ENCODE measurements at places on chromosomes 4 and X.

- DNase-seq = no peak
Observed at GRCh38 chrX:119407681-119408080, 8.5 kb downstream of the SLC25A43 start.

- DNase-seq = no peak
Observed at GRCh38 chr4:7705062-7705461, 234.6 kb downstream of the AFAP1 start.

DNA sequence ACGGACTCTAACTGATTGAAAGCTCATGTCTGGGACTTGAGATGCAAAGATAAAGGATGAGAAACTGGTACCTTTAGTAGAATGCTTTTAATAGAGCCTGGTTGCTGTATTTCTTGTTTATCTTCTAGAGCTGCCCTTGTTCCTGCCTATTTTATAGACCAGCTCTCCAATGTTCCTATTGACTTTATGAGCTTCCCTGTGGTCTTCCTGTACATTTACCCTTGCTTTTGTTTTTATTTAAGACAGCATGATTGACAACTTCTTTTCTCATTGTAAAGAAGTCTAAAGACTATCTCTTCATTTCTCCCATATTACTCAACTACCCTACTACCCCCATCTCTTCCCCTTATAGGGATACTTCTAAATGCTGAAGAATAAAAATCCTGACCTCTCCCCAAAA, 174.7 kb downstream of the UGT8 start:
- no peak for DNase-seq

GRCh38 chr4:125091101-125091500, 223.7 kb upstream of the FAT4 start:
- no peak for DNase-seq

DNA sequence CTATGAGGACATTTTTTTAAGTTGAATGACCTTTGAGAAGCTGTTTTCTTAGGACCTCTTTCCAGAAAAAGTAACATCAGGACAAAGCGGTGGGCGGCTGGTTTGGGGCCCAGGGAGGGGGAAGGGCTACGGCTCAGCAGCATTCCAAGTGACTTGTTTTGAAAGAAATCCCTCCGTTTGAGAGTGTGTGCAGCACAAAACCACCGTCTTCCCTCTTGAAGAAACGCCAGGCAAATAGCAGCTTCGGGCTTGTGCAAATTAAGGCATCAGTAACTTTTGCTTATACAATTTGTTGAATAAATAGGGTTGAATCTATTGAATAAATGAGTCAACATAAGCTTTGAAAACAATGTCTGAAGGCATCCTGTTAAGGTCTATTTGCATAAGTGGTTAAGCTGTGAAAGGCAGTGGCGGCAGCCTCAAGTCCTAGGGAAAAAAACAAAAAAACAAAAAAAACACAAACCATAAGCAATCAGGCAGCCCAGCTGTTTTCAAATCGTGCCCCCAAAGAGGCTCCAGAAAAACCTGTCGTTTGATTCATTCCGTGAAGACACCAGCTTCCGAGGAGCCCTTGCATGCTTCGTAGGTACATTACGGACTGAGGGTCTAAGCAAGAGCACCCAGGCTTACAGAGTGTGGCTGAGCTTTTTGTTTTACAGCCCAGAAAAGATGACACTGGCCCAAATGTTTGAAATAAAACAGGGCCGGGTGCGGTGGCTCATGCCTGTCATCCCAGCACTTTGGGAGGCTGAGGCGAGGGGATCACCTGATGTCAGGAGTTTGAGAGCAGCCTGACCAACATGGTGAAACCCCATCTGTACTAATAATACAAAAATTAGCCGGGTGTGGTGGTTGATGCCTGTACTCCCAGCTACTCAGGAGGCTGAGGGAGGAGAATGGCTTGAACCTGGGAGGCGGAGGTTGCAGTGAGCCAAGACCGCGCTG, 103.7 kb downstream of the CRLF2 start:
- DNase-seq = no peak

- DNase-seq = peak; percentile 43
Observed at GRCh38 chr4:15231265-15232091, 196.4 kb upstream of the C1QTNF7 start.

DNA sequence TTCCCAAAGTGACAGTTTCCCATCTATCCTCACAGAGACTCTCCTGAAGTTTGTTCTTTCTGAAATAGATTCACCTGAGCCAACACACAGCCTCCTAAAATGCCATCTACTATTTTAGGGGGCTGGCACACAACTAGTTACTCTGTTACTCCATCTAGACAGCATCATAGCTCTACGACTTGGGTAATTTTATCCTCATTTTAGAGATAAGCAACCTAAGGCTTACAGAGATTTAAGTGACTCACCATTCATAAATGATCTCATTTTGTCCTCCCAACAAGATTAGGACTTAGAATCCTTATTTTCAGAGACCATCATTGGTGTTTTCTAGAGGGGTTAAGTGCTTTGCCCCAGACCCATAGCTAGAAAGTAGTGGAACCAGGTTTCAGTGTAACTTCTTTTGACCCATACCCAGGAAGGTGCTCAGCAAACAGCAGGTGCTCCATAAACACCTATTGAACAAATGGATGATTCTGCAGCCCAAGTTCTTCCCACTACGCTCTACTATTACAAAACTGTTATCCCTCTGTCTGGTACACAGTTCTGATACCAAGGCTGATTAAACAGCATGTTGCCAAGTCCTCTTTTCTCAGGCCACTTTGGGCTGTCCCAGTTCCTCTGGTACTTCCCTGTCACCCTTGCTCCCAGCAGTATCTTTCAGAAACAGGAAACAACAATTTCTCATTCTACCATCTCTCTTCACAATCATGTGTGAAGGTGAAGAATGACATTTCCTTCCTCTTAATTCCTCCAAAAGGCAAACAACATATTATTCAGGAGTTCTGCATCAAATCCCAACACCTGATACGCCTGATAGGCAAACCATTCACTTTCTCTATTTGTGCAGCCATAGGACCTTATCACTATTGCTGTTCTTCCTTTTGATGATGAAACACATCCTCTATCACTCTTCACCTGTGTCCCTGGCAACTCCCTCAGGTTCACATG, 304.7 kb upstream of the TAPT1 start:
- no peak for DNase-seq

GRCh38 chr4:62618042-62618441, 1417.9 kb downstream of the ADGRL3 start:
- no peak for DNase-seq

DNA sequence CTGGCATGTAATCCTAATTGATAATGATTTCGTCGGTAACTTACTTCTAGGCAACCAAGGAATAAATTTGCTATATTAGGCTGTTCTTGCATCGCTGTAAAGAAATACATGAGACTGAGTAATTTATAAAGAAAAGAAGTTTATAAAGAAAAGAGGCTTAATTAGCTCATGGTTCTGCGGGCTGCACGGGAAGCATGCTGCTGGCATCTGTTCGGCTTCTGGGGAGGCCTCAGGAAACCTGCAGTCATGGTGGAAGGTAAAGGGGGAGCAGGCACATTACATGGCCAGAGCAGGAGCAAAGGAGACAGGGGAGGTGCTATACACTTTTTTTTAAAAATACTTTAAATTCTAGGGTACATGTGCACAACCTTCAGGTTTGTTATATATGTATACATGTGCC, 290.2 kb downstream of the STK32B start:
- no peak for DNase-seq

GRCh38 chr4:123579961-123580360, 183.4 kb downstream of the SPRY1 start:
- DNase-seq = no peak

- no peak for DNase-seq
Observed at GRCh38 chr4:88533937-88534750, 10.6 kb upstream of the PYURF start.

DNA sequence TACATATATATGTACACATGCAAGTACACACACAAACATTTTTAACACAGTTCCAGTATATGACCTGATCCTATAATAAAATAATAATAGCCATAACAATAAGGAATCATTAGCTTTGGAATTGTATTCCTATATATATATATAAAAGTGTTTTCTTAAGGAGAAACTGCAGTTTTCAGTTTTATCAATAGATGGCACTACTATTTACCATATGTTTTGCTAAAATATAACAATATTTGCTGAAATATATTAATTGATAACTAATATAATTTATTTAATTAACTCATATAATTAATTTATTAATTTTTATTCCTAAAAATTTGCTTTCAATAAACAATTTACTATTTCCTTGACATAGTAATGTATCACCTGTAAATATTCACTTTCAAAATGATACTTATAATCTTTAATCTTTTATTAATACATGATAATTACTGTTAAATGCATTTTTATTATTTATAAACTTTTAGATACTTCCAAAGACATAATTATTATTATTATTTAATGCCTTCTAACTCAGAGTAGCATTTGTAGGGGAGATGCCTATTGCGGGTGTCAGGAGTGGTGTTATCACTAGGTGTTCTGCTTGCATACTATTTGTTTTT, 599.5 kb downstream of the FSTL5 start:
- DNase-seq = no peak

GRCh38 chr4:4182835-4183568, 43.7 kb downstream of the OTOP1 start:
- DNase-seq = peak; percentile 1

- DNase-seq = no peak
Observed at GRCh38 chr4:76623217-76624045, 188.4 kb downstream of the SHROOM3 start.

DNA sequence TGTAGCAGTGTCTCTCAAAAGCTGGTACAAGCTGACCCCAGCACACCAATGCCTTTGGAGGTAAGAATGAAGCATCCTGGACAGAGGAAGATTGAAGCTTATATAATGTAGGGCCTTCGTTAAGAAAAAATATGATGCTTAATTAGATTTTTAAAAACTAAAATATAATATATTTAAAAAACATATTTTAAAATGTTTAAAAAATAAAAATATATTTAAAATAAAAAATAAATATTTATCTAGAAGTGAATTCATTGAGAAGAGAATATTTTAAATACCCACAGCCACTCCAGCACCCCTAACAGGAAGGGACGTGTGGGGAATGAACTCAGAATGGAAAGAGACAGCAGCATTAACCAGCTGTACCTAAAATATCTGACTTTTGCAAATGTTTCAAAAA, 65.1 kb upstream of the DDX53 start:
- no peak for DNase-seq

- DNase-seq = no peak
Observed at GRCh38 chrX:17081968-17082367, 135.5 kb downstream of the REPS2 start.

GRCh38 chrX:10851809-10852208, 231.4 kb upstream of the MID1 start:
- no peak for DNase-seq

GRCh38 chr4:145613566-145614232, 5.5 kb upstream of the MMAA start:
- DNase-seq = no peak

DNA sequence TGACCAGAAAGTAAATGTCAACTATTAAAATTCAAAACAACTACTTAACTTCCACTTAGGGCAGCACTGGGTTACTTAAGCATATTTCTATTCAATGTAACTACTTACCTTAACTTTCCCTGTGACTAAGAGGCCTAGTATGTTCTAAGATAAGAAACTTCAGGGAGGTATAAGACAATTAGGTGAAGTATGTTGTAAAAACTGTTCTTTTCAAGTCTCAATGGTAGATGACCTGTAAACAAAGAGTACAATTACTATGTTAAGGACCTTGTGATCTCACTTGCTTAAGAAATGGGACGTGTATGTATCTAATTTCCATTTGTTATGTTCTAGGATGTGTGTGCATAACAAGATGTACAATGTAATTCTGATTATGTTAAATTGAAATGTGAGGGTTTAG, 960.5 kb downstream of the CCSER1 start:
- DNase-seq = no peak

DNA sequence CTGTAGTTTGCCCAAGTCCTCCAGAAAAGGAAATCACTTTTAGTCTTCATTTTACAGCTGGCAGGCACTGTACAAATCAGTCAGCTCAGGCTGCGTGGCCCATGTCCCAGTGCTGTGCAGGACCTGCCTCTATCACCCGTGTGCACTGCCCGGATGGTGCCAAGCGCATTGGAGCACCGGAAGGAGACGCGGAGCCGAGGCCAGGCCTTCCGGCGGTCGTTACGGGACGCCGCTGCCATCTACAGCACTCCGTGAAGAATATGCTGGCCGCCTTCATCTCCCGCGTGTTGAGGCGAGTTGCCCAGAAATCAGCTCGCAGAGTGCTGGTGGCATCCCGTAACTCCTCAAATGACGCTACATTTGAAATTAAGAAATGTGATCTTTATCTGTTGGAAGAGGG, at the start of gene PDHA2:
Gene PDHA2 (plus strand): TSS at position 203 of the 400 bp plus-strand sequence. CDS start 58 bp downstream, at position 261.
- DNase-seq = no peak

Measured in NCI-H1694 (cell line).